ENCODE measurements at places on chromosomes 6 and 20.

- no peak for DNase-seq
Measured at GRCh38 chr6:141467041-141467440, 665.7 kb upstream of the GJE1 start.

- DNase-seq, result no peak
Measured at GRCh38 chr20:48952656-48953055, 31.1 kb downstream of the ARFGEF2 start.

- DNase-seq, result no peak
Measured at GRCh38 chr6:43645613-43645964, 753 bp downstream of the RSPH9 start.

DNA sequence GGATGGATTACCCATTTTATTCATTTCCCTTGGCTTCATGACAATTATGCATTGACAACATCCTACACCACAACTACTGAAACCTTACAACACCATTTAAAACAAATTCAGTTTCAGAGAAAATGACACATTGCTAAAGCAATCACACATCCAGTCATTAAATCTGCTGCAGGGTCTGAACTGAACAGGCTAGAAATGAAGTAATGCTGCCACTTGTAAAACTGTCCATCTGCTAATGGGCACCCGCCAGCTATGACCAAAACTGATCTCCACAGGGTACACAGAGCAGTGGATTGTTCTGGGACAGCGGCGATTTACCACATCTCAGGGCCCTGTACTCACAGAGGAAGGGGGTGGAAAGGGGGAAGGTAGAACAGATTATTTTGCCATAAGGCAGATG is 172.9 kb upstream of the FBXL4 start:
- DNase-seq, result no peak

- no peak for DNase-seq
Measured at GRCh38 chr20:51710361-51710894, 57.8 kb downstream of the ATP9A start.

GRCh38 chr20:9485614-9486340 is 28.6 kb upstream of the LAMP5 start:
- no peak for DNase-seq
